ENCODE measurements at places on chromosomes 6 and 20.

GRCh38 chr6:107019047-107019446 lies 9.0 kb upstream of the MTRES1 start:
- no peak for DNase-seq

- no peak for DNase-seq
These were observed 62.0 kb upstream of the SMIM29 start for GRCh38 chr6:34310817-34311216.

- no peak for DNase-seq
These were observed 161.0 kb downstream of the DHX35 start for GRCh38 chr20:39123185-39123557.

DNA sequence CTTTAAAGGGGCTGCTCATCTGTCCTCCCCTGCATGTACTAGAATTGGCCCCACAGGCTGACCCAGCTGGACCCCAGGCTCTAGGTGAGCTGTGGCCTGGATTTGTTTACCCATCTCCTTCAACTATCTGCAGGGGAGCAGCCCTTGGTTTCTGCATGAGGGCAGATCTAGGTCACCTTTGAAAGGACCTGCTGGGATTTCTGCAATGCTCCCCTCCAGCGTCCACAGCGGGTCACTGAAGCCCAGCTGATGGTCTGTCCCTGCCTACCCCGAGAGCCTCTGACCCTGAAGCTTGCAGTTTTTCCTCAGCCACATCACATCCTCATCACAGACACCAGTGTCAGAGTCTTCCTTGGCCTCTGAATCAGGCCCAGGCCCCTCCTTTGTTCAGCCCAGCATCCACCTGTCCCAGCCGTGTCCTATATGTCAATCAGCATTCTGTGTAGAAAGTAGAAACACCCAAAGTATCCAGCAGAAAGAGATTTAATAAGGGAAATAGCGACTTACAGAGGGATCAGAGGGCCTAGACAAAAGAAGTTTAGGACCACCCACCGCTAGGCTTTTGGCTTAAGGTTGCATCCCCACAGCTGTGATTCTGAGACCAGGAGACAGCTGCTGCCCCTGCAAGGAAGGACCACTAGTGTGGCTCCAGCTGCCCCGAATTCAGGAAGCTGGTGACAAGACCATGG lies 243.1 kb downstream of the LRFN2 start:
- DNase-seq, result no peak

DNA sequence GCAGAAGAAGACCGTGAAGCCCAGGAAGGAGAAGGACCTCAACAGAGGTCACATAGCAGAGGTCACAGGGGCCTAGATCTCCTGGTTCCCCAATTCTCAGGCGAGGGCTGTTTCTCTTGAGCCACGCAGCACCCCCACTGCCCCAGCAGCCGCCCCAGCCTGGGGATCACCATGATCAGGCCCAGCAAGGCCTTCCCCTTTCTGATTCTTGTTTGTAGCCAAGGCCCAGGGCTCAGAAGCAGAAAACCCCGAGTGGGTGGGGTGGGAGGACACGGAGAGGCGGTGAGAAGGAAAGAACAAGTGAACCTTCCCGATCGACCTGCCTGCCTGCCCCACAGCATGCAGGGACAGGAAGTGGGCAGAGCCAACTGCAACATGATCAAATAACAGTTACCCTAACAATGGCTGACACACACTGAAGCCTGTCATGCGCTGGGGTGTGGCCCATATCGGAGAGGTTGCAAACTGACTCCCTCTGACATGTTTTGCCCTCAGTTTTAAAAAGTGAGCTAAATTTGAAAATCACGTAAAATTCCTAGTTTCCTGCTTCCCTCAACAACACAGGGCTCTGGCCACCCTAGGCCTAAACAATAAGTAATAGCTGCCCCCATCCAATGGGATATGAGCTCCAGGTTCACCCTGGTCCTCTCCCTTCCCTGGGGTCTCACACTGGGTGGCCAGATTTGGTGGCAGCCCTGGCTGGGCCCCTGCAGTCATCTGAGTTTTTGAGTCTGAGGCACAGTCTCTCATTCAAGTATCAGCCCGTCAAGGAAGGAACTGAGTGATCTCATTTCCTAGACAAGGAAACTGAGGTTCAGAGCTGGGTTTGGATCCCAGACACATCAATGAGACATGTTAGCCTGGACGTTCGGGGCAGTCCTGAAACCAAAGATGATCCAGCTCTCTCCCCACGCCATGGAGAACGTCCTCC lies 6.5 kb downstream of the PEDS1 start:
- DNase-seq, result peak; percentile 82

DNA sequence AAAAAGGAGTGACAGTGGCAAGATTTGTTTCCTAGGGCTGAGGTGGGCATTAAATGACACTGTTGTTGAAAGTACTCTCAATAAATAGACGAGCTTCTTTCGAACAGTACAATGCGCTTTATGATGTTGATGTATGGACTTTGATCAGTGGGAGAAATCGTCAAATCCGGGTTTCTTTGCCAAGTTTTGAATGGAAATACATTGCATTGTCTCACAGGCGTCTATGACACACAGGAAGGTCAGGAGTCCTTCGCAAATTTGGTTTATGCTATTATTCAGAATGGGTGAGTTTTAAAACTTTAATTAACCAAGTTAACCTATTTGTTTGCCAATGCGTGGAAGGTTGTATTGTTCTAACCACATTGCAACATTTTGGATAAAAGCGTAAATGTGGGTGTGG lies 547.3 kb upstream of the SLC35B3 start:
- DNase-seq, result no peak

GRCh38 chr20:58518387-58518786 lies 3.2 kb upstream of the APCDD1L start:
- DNase-seq, result no peak

GRCh38 chr20:63517376-63518309 lies 2.9 kb upstream of the PPDPF start:
- DNase-seq, result no peak

DNA sequence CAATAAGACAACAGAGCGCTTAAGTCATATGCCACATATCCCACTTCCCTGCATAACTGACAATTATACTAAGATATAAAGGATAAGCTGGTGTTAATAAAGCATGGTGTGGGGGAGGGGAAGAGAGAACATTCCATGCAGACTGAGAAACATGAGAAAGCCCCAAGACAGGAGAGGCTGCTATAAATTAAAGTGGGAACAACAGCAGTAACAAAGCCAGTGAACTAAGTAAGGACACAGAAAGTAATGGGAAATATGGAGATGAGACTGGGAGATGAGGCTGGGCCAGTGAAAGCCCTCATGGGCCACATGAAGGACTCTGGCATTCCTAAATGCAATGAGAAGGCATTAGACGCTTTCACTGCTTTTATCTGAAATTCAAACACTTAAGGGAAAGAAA lies 41.3 kb downstream of the SESN1 start:
- no peak for DNase-seq

DNA sequence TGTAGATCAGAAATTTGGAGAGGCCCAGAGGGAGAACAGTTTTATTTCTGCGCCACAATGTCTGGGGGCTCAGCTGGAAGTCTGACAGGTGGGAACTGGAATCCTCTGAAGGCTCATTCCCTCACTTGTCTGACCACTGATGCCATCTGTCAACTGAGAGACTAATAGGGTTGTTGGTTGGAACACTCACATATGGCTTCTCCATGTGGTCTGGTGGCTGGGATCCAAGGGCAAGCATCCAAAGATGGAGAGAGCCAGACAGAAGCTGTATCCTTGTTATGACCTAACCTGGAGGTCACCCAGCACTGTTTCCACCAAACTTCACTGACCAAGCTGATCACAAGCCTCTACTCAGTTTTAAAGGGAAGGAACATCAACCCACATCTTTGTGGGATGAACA lies 117.9 kb upstream of the AKAP12 start:
- no peak for DNase-seq

DNA sequence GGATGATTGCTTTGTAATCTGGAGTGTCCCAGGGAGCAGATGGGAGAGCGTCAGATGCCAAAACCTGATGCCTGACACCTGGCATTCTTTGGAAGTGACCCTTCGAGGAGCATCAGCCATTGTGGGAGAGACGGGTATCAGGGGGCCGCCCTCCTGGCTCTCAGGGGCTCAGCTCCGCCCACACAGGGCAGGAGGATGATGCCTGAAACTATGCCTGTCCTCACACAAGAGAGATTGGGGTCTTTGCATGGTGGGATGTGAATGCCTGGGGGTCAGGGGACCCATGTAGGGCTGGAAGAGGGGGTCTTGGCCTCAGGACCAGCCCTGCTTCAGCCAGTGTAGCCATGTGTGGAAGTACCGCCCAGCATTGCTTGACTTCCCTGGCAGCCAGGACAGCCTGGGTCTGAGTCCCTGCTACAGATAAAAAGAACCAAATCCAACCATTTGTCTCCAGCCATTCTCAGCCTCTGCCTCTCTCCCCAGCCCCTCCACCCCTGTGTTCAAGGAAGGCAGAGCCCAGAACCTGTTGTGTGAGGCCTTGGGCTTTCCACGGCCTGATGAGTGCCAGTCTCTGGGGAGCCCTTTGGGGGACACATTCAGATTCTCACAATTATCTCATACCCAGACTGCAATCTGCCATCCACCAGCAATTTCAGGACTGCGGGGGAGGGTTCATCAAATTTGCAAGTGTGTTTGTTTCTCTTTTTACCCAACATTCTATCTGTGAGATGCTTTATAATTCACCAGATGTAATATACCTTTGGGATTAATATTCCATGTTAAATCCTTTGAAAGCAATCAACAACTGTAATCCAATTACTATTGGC lies 371.2 kb downstream of the PREX1 start:
- no peak for DNase-seq

GRCh38 chr6:21912151-21912832 lies 318.7 kb downstream of the SOX4 start:
- DNase-seq, result no peak

DNA sequence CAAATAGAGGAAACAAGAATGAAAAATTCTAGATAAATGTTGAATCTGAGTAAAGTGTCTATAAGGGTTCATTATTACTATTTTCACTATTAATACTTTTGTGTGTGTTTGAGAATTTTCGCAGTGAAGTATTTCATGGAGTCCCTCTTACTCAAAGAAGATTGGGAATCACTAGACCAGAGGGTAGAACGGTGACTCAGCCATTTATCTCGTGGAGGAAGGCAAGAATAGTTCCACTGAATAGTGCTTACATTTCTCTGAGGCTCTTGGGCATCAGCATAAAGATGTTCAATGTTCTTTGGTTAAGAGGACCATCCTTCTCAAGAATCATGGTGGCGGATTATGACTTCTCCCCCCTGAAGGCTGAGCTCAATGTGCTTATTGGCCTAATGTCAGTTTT lies 376.7 kb upstream of the ARID1B start:
- no peak for DNase-seq

GRCh38 chr6:139863346-139863745 lies 488.9 kb upstream of the CITED2 start:
- DNase-seq, result no peak

GRCh38 chr6:3943331-3943765 lies 94.2 kb downstream of the FAM50B start:
- no peak for DNase-seq

DNA sequence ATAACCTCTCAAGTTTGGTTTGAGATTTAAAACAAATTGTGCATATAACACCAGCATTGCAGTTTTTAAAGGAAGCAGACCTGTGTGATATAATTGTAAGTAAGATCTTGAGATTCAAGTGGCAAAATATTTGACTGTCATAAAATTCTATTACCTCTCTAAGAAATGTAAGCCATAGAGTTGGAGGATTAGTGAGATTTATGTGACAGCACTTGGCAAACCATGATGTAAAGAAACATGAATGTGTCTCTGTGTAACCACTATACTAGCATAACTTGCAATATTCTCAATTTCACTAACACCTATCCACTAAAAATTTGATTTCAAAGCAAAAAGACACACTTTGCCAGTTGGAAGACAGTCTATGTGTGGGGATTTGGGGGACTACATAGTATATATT lies 190.2 kb upstream of the SSTR4 start:
- DNase-seq, result no peak

DNA sequence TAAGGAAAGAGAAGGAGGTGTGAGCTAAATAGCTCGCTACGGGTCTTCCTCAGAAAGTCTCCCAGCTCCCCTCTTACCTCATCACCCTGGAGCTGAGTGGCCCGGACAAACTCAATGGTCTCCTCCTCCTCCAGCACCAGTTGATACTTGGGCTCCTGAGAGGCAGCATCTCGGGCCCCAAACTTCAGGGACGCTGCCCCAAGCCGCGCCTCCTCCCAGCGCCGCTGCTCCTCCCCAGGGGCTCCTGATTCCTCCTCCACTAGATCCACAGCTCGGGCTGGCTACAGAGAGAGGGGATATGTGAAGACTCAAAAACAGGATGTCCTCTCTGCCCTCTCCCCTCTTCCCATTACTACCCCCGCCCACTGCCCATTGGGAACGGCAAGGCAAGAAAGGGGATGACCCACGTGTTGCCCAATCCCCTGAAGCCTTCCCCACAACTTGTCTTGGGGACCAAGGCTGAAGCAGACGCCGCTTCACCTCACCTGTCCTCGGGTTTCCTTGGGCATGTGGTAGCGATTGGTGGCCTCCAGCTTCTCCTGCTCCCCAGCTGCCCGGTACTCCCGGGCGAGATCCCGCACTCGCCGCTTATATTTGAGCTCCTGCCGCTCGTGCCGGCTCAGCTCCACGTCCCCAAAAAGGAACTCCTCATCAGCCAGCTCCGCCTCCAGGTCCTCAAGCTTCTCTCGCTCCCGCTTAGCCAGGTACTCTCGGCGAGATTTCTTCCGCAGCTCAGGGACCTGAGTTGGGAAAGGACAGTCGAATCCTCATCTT lies 7.6 kb downstream of the DHX16 start:
- DNase-seq, result no peak

DNA sequence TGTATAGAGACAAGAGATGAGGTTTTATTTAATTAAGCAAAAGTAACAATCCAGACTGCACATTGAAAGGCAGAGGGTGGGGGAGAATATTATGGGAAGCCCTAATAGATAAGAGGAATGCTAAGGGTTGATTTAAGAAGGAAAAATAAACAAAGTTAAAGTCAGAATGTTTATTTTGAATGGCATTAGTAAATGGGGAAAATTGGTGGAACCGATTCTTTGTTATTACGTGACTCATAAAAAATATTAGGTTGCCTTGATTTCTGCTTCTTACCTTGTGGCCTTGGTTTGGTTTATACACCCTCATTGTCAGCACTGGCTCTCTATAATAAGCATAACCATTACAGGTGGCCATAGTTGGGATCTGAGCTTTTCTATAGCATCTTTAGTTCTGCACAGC lies 674.8 kb upstream of the CITED2 start:
- no peak for DNase-seq
